ENCODE measurements at places on chromosomes 2 and 18.
A peak's percentile ranks its signal among the peaks of the same experiment; 100 is the strongest.

DNA sequence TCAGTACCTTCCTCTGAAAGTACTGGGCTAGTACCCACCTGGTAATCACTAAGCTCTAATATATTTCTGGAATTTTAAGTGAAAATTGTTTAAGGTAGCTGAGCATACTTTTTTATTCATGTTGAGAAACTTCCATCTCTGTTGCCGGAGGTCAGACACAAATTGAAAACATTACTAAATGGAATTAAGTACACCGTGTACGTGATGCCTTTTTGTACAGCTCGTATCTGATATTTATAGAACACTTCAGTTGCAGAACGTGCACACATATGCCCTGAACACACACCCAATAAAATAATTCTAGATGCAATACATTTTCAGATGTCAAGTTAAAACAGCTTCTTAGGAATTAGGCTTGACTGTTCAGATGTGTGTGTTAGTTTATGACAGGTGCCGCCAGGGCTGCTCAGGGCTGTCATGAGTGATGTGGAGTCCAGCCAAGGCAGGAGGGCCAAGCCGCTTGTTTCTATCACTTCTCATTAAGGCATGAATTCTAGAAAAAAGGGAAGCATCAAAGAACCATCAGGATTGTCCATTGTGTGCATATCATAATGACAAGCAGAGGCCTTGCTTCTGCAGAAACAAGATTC lies 80.9 kb upstream of the FOSL2 start:
- no peak for DNase-seq

- peak; percentile 22 for DNase-seq
Observed at GRCh38 chr2:144181001-144181400, 338.9 kb downstream of the ZEB2 start.

- DNase-seq = no peak
Observed at GRCh38 chr2:112706170-112706664, 14.6 kb upstream of the NT5DC4 start.

DNA sequence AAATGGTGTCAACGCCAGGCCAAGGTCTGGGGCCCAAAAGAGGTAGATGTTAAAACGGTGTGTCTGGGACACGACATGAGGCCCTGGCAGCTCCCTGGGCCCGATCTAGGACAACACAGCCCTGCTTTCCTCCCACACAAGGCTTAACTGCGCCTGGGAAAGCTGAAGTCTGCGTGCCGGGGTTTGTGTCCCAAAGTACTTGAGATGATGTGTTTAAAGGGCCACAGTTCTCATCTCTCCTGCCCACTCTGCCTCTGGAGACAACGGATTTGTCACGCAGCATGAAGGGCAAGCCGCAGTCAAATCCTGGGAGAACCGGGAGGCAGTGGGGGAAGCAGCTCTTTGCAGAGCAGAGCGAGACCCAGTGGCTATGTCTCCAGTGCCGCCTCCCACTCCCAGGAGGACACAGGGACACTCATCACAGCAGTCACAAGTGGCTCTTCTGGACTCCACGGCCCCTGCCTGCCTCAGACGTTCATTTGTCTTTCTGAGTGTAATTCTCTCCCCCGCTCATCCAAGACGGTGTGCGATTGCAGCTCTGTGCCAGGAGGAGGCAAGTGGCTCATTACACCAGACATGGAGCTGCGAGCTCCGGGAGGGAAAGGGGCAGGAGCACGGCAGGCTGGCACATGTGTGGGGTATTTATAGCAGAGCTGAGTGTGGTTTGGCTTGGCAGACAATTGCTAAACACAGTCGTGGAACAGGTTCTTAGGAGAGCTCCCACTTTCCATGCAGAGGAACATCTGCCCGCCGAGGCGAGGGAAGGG lies 57.7 kb upstream of the SEMA4C start:
- DNase-seq = peak; percentile 39

DNA sequence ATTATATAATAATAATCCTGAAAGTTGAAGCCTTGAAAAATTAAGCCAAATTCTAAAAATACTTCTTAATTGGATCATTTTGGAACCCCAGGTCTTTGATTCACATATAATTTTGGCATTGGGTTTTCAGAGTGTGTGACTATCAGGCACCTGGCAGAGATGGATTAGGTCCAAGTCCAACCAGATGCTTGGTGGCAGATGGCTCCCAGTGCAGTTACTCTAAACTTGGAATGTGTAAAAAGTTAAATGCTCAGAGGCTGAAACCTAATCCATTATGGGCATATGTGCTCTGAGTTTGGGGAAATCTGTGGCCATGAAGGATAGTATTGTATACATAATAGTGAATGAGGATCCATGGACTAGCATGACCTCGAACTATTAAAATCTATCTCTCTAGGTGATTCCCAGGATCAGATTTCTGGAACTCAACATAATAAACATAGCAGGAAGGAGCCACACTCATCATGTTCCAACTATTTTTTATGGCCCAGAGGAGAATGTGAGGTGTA lies 333.0 kb downstream of the RPRM start:
- no peak for DNase-seq

DNA sequence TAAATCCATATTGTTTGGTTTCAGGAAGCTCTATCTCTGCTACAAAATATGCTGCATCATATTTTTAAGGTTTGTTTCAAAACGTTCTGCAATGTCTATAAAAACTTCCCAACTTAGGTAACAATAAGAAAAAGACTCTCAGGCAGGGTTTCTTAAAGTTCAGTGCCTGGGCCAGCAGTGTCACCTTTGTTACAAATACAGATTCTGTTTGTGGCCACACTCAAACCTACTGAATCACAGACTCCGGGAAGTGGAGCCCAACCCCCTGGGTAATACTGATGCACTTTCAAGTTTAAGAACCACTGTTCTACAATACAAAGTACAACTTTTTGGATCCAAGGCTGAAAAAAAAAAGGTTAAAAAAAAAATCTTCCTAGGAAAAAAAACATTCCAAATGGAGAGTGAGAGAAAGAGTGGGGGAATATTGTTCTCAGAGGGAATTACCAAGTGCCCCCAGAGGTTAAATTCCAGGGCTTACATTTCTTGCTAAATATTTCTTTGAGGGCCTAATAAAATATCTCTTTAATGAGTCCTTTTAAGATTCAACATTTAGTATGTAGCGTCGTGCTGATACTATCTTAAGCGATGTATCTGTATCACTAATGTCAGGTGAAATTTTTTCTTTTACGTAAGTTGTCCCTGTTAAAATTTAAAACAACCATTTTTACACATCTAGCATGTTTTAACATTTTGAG lies 476.7 kb downstream of the TXNL1 start:
- no peak for DNase-seq

DNA sequence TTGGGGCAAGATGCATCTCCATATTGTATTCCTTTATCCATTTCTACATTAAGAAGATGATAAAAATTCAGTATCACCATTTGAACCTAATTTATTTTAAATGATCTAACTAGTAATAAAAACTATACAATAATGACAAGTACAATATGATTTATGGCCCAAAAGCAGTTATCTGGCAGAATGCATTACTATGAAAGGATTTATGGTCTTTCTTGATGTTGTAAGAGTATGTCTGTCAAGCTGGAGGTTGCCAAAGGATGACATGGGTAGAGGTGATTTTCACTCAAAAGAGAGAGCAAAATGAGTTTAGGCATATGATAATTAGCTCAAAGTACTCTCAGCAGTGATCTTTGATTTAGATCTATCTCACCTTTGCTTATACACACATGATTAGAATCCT lies 54.2 kb upstream of the MAP2 start:
- DNase-seq = no peak

GRCh38 chr2:85585781-85586105 lies 1.5 kb downstream of the VAMP5 start:
- DNase-seq = peak; percentile 59

DNA sequence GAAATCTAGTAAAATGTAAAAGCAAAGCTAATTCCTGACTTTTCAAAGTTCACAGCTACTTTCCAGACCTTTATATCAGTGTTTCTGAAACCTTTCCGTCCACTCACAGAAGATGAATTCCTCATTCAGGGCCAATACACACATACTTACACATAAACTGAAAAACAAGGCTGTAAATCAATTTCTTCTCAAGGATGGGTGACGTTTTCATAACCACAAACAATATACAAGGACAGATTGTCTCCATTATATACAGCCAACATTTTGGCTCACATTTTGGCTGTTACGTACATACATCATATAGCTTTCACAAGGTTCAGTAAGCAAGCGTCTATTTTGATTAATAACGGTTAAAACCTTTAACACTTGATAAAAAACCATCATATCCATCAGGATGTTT lies 1.4 kb downstream of the RPRD1A start:
- DNase-seq = peak; percentile 28

- DNase-seq = peak; percentile 44
Observed at GRCh38 chr2:71713581-71714580, 260.5 kb downstream of the DYSF start.

DNA sequence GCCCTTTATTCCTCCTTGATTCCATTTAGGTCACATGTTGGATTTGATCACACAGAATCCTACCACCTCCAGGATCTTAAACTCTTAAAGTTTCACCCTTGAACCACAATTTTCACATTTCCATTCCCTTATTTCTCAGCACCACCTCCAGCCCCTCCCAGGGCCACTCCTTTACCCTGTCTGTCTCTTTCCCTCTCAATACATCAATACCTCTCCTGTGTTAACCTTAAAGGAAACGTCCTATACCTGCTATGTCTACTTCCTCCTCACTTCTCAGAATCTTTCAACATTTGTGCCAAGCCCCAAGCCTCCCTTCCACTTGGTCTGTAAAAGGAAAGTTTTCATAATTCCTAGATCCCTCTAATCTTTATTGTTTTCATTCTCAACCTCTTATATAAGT lies 158.8 kb downstream of the BAZ2B start:
- DNase-seq = no peak

- peak; percentile 30 for DNase-seq
Observed at GRCh38 chr2:121476684-121477083, 54.0 kb upstream of the RNU4ATAC start.

GRCh38 chr2:45138904-45139303 lies 129.7 kb upstream of the SIX2 start:
- no peak for DNase-seq

GRCh38 chr2:41079011-41079410 lies 627.1 kb upstream of the SLC8A1 start:
- DNase-seq = no peak

DNA sequence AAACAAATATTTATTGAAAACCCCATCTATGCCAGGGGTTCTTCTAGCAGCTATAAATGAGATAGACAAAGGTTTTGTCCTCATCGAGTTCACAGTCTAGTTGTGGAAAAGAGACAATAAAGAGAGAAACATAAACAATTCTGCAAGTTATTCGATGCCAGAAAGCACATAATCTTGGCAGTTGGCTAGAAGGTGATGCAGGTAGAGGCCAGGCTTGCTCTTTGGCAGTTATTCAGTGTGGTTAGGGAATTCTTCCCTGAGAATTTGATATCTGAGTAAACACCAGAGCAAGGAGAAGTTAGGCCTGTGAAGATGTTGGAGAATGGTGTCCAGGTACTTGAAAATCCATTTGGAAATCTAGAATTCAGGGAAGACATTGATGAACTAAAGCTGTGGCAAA lies 547.4 kb downstream of the SLC4A3 start:
- DNase-seq = no peak

GRCh38 chr2:42607101-42607637 lies 38.7 kb downstream of the MTA3 start:
- DNase-seq = no peak

DNA sequence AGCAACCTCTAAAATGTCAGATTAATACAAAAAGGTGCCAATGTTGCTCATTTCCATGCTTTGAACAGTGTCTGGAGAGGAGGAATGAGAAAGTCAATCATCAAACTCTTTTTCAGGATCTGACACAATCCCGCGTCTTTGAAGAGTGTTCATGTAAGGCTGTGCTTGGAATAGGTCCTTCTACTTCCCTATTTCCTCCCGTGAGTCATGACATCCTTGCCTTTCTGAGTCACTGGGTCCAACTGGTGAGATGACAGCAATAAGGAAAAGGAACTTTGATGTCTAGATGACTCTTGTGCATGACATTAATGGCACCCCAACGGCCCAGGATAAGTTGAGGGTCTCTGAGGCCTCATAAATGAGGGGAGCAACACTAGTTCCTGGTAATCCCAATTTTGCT lies 109.0 kb upstream of the CELF4 start:
- no peak for DNase-seq

- no peak for DNase-seq
Observed at GRCh38 chr2:238389988-238390589, 36.6 kb upstream of the ASB1 start.

DNA sequence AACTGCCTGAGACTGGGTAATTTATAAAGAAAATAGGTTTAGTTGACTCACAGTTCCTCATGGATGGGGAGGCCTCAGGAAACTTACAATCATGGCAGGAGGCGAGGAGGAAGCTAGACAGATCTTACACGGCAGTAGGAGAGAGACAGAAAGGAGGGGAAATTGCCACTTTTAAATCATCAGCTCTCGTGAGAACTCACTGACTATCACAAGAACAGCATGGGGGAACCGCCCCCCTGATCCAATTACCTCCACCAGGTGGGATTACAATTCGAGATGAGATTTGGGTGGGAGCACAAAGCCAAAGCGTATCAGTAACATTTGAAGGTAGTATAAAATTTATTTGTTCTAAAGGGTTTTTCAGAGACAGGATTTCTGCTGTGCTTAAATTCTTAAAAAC lies 5.4 kb downstream of the GALM start:
- DNase-seq = no peak

DNA sequence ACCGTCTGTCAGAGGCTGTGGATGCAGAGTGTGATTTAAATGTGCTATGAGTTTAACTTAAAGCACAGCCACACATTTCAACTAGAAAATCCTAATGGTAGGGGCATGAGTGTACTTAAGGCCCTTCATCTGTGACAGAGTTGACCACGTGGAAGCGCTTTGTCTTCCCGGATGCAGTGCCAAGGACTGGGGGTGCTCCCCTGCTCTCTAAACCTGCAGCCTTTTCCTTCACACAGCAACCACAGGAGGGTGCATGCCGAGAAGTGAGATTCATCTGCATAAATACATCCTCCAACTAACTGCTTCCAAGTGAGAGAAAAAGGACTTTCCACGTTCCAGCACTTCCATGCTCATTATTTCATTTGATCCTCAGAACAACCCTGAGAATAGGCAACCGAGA lies 149.6 kb downstream of the MYT1L start:
- no peak for DNase-seq

DNA sequence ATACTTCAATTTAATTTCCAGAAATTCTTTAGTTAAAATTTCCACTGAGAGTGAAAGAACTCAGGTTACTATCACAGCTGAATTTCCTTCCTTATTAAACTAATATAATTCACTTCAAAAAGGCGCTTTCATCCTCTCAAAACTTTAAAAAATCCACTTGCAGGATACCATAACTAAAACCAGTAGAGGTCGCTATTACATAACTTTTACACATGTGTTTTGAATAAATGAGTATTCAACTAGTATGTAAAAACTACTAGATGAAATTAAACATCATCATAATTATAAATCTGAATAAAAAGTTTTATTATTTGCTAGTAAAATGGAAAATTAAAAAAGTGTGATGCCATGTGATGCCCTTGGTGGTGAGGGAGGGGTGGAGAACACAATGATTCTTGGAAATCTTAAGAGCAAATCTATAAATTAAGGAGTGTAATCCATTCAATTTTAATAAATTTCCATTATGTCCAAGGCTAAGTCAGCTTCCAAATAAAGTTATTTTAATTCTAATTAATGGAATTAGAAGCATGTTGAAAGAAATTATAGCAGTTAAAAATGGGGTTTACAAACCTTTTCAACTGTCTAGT lies 61.4 kb downstream of the SOS1 start:
- peak; percentile 16 for DNase-seq

Measured in foreskin fibroblast (primary cell).